ENCODE measurements at places on chromosomes 1 and 21.

DNA sequence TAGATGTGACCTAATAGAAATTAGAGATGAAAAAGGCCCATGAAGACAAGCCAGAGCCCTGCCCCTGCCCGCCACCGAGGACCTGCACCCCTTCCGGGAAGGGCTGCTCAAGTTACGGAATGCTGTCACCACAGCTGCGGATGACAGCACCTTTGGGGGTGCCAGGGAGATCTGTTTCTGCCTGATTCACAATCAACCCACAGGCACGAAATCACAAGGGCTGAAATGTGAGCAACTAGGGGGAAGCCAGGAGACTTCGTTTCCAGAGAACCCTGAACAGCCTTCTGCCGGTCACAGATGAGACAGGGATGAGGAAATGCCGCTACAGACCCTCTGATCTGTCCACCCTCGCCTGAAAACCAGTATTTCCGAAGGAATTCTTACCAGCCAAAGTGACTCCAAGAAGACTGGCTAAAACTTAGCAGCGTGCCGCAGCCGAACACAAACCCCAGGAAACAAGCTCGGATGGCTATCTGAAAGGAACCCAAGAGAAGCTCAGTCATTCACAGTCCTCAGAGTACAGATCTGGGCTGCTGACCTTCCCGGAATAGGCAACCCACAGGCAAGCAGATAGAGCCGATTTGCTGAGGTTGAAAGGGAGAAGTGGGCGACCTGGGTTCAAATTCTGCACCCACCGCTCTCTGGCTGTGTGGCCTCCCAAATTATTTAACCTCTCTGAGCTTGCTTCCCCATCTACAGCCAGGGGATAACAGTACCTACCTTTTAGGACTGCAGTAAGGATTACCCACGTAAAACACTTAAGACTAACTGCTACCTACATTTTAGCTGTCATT, 1.1 kb downstream of the ICMT start:
- no peak for DNase-seq

DNA sequence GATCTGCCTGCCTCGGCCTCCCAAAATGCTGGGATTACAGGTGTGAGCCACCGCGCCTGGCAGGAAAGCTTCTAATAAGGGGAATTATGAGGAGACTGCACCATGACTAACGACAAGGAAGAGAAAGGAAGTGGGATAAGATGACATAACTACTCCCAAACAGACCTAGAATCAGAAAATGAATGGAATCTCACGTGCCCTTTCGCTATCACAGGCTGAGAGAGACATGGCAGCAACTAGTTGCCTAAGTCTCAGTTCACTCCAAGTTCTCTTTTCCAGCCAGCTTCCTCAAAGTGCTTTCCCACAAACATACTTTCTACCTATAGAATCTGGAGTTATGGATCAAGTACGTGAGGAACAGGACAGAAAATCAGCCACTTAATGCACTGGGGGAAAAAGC, 2.0 kb downstream of the PI4KB start:
- DNase-seq: no peak

DNA sequence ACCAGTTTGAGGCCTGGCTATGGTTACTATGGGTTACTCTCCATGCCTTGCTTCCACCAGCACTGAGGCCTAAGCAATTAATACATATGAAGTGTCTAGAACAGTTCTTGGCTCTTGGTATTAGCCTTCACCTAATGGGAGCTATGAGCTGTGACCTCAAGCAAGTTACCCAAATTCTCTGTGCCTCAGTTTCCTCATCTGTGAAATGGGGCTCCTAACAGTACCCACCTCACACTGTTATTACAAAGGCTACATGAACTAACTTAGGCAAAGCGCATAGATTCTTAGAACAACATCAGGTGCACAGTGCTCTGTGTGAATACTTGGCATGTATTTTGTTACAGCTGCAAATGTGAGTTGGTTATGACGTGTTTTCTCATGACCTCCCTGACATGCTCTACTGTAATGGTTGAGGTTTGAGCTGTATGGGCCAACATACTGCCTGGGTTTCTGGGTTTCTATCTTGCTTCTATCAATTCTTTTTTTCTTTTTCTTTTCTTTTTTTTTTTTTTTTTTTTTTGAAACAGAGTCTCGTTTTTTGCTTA, 26.5 kb downstream of the CDCP2 start:
- no peak for DNase-seq

- DNase-seq: peak; percentile 59
These were observed 570 bp upstream of the NEK7 start for GRCh38 chr1:198156111-198156744.

GRCh38 chr1:214270097-214270650, 10.8 kb upstream of the SMYD2 start:
- no peak for DNase-seq

- DNase-seq: peak; percentile 37
These were observed 72.8 kb downstream of the CD2 start for GRCh38 chr1:116826818-116827606.

- DNase-seq: peak; percentile 31
These were observed 21.5 kb upstream of the RCAN3 start for GRCh38 chr1:24481101-24481500.

DNA sequence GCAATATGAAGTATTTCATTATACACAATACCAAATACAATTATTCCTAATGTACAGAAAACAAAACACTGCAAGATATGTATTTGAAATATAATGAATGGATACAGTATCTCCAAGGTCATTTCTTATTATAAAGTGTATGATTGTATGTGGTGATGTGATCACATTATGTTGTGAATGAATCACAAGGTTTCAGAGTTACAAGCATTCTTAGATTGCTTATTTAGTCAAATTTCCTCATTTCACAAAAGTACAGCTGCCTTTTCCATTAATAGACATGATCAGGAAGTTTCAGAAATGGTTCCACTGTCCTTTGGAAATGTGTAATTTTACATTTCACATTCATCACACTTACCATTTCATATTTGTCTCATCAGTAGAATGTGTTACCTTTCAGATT, 28.3 kb upstream of the NEK7 start:
- no peak for DNase-seq

GRCh38 chr1:23793861-23794731, 3.2 kb downstream of the LYPLA2 start:
- DNase-seq: no peak

DNA sequence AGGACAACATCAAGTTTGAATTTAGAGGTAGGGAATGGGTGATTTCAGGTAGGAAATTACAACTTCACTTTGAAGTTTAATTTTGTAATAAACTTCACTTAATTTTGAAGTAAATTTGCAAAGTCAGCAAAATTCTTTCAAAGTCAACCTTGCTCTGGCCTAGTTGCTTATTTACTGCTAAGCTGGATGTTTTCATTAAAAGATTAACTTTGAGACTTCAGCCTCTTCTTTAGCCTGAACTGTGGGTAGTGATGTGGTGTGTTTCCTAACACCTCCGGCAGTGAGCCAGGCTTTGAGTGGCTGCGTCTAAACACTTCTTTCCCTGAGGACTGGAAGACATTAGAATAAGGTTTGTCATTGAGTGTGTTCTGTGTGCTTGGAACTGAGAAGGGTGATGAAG, at the start of gene HAO2:
Gene HAO2, plus strand, starts transcription at position 232 of the 400 bp plus-strand sequence. CDS start 12,301 bp downstream, outside the sequence.
- no peak for DNase-seq

- no peak for DNase-seq
These were observed 171.4 kb downstream of the TGFB2 start for GRCh38 chr1:218516526-218516925.

DNA sequence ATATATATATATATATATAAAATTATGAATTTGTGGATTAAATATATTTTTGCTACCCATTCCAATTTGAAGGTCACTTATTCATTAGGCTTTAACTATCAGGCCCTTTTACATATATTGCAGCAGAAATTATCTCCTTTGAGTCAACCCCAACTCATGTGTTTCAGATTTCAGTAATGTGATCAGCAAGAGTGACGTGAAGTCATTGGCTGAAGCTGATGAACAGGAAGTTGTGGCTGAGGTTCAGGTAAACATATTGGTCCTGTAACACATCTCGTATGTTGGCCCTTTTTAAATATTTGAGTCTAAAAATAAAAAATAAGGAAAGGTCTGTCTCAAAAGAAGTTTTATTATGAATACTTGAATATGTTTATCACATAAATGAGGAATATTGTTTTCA, 8.5 kb downstream of the VPS45 start:
- DNase-seq: no peak

DNA sequence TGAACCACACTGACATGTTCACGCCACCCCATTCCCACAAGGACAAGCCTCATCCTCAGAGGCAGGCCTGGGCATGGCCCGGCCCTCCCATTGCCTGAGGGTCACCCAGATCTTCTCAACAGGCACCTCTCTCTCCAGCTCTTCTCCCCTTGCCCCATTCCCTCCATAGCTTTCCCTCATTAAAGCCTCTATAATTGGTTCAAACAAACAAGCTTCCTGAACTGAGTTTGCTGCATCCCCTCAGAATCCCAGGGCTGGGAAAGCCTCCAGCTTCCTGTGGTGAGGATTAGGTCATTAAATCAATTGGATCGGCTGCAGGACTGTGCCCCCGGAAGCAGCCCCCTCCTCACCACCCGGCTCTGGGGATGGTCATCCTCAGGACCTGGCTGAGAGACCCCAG, 18.9 kb downstream of the CTNNBIP1 start:
- DNase-seq: no peak

All from stimulated activated CD4-positive, alpha-beta T cell treated with anti-CD3 and anti-CD28 coated beads, Interleukin-1b, Interleukin-23, amount 100 ng/mL, for 4 hours (primary cell).